Neural crest cell (in vitro differentiated cells): ENCODE measurements at places on chromosomes 12 and 14. TPM values are rescaled to one million over a fixed set of nuclear protein-coding genes. Genes with fewer than 3 reads are reported as not detected.

SPTLC2 gene
- total RNA-seq = 27.3 and 30.2 TPM in 2 replicates

TC2N gene
- total RNA-seq = 0.09 TPM in 1 of 2 replicates, not detected in the other

WIF1 gene
- total RNA-seq = not detected in 2 replicates

CLEC4E gene
- total RNA-seq = not detected in 2 replicates

TCL1A gene
- total RNA-seq = not detected in 2 replicates

KRT83 gene
- total RNA-seq = not detected in 2 replicates

KCNK13 gene
- not detected in 2 replicates for total RNA-seq

PRH2 gene
- total RNA-seq = not detected in 2 replicates

CCDC38 gene
- total RNA-seq = 0.18 TPM in 1 of 2 replicates, not detected in the other

ZNF605 gene
- 19.6 and 22.3 TPM in 2 replicates for total RNA-seq

IFNG-AS1 gene
- not detected in 2 replicates for total RNA-seq

NDUFA9 gene
- 71.6 and 77.0 TPM in 2 replicates for total RNA-seq

KTN1 gene
- total RNA-seq = 118 and 124 TPM in 2 replicates

ARL6IP4 gene
- 173 and 180 TPM in 2 replicates for total RNA-seq

NRIP2 gene
- not detected in 2 replicates for total RNA-seq

CARMIL3 gene
- total RNA-seq = 9.3 and 9.4 TPM in 2 replicates

PMEL gene
- 36.9 and 39.9 TPM in 2 replicates for total RNA-seq

IL26 gene
- total RNA-seq = not detected in 2 replicates

CGRRF1 gene
- 17.0 and 23.8 TPM in 2 replicates for total RNA-seq

KRT78 gene
- total RNA-seq = not detected in 2 replicates

TAS2R19 gene
- 2.8 and 3.3 TPM in 2 replicates for total RNA-seq

SPIC gene
- not detected in 2 replicates for total RNA-seq

SLC39A2 gene
- 0.36 and 0.37 TPM in 2 replicates for total RNA-seq

C14orf39 gene
- total RNA-seq = 0.56 and 1.4 TPM in 2 replicates

GRIN2B gene
- total RNA-seq = 1.0 and 1.1 TPM in 2 replicates

AGAP2 gene
- total RNA-seq = 3.9 and 4.1 TPM in 2 replicates

LALBA gene
- total RNA-seq = not detected in 2 replicates

GARIN6 gene
- total RNA-seq = not detected in 2 replicates

CD163L1 gene
- total RNA-seq = 1.2 and 1.6 TPM in 2 replicates

SERPINA12 gene
- not detected in 2 replicates for total RNA-seq

PTPN6 gene
- 0.73 and 1.1 TPM in 2 replicates for total RNA-seq

CMA1 gene
- total RNA-seq = not detected in 2 replicates

VRTN gene
- total RNA-seq = not detected in 2 replicates

RAB5B gene
- total RNA-seq = 86.5 and 97.3 TPM in 2 replicates

KLRC2 gene
- total RNA-seq = not detected in 2 replicates

ASCL1 gene
- 4.3 and 5.1 TPM in 2 replicates for total RNA-seq

SDR9C7 gene
- not detected in 2 replicates for total RNA-seq

APEX1 gene
- total RNA-seq = 433 and 437 TPM in 2 replicates

RTL1 gene
- total RNA-seq = 0.09 and 0.18 TPM in 2 replicates

FOXG1 gene
- 0.07 TPM in 1 of 2 replicates, not detected in the other for total RNA-seq
